CD4-positive, alpha-beta T cell treated with Interleukin-2 at 100 ng/mL for 4 hours (primary cell): ENCODE measurements at places on chromosomes 6 and 20.

DNA sequence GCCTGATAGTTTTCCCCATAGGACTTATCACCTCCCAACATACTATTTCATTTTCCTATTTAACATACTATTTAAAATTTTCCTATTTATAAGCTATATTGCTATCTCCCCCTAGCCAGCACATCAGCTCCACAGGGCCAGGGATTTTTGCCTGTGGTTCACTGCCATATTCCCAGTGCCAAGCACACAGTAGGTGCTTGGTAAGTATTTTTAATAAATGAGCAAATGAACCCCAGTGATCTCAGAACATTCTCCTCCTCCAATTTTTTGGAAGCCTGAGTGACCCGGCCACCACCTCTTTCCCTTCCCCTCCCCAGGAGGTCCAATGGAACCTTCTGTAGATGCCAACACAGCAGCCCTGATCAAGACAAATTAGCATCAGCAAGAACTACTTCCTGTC is 33.3 kb downstream of the NFATC2 start:
- no peak for DNase-seq

DNA sequence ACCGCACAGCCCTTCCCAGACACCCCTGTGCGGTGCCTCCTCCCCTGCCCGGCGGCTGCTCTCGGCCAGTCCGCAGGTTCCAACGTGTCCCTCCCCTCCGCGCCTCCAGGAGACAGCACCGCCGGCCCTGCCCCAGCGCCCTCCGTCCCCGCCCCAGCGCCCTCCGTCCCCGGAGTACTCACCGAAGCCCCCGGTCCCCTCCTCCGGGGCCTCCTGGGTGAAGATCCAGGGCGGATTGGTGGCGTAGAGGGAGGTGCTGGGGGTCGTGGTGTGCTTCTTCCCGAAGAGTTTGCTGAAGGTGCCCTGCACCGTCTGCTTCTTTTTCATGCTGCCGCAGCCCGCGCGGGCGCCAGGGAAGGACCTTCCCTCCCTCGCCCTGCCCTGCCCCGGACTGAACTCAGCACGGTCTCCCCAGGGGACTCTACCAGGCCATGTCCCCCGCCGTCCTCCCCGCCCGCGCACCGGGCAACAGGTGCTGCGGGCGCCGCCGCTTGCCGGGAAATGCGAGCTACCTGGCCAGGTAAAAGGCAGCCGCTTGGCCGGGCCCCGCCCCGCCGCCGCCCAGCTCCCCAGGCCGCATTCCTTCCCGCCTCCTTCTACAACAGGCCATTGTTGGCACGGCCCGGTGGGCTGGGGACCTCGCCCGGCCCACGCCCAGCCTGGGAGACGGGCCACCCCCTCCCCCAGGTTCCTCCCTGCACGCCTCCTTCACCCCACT is at the start of gene C6orf132:
Gene C6orf132 (minus strand): TSS at position 503 of the 718 bp plus-strand sequence. CDS start 176 bp downstream, at position 327.
- DNase-seq = no peak

DNA sequence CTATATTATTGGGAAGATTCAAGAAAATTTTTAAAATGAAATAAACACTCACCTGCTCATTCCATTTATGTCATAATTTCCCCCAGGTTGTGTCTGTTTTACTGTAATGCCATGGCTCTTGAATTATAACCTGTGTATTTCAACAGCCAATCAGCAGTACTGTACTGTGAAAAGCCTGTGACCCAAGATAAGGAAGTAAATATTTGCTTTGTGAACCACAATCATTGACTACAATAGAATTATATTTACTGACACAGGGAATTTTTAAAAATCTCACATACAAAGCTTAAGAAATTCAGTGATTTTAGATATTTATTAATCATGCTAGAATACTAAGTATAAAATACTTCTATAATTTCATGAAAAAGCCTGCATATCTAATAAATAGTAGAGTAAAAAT is 6.0 kb downstream of the RGS17 start:
- DNase-seq = no peak

- no peak for DNase-seq
These were observed 8.8 kb downstream of the PPIL1 start for GRCh38 chr6:36865835-36866234.

DNA sequence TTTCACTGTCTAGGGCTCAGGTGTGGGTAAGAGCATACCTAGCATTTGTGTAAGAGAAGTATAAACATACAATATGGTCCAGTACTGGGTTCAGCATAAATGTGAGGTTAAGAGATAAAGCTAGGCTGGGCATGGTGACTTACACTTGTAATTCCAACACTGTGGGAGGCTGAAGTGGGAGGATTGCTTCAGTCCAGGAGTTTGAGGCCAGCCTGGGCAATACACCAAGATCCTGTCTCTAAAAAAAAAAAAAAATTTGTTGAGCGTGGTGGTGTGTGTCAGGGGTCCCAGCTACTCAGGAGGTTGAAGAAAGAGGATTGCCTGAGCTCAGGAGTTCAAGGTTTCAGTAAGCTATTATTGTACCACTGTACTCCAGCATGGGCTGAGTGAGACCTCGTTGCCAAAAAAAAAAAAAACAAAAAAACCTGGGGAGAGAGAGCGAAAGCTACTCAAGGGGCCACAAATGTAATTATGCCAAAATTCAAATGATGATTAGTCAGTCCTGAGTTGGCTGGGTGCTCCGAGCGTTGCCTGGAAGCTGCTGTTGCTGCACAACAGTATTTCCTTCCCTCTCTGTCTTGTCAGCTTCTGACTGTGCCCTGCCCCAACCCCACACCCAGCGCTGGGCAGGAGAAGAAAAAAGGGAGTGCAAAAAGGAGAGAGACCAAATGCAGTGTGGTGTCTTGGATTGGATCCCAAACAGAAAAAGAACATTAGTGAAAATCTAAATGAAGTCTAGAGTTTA is 24.0 kb downstream of the CMTR1 start:
- DNase-seq = no peak

- no peak for DNase-seq
These were observed 16.2 kb downstream of the TNXB start for GRCh38 chr6:32092760-32093497.
